ENCODE measurements at places on chromosomes 12 and 14.

DNA sequence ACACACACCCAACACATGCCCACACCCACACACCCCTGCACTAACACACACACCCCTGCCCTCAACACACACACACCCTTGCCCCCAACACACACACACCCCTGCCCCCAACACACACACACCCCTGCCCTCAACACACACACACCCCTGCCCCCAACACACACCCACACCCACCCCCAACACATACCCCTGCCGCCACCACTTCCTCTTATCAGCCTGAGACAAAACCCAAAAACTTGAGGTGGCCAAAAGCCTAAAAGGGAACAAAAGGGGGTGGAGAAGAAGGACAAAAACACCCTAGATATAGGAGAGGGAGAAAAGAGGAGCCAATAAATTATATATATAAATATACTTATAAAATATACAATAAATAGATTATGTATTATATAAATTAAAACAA is 9.1 kb upstream of the DEGS2 start:
- DNase-seq, result no peak

DNA sequence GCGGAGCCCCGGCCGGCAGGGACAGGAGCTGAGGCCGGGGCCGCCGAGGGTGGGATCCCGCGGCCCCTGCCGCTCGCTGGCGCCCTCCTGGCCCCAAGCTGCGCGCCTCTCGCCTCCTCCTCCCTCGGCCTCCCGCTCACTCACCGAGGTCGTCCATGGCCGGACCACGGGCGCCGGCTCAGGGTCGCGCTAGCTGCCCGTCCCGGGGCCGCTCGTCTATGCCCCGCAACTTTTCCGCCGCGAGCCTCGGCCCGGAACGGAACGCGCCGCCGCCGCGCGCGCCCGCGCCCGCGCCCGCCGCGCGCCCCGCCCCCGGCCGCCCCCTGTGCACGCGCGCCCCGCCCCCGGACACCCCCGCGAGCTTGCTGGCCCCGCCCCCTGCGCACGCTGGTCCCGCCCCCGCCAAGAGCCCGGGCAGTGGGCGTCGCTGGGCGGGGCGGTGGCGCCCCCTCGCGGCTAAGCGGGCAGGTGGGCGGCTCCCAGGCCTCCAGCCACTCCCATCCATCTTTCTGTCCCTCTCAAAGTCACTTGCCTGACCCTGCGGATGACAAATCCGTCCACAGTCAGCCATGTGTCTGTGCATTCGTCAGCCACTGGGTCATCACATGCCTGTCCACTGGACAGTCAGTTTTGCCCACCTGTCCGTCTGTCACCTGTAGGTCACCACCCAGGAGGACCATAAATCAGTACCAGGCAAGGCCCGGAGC is at the start of gene PXN:
TSS of gene PXN (minus strand) at position 258 of the 707 bp plus-strand sequence. CDS start at position 157, 101 bp downstream.
- peak; percentile 60 for DNase-seq

- DNase-seq, result no peak
These were observed 1.8 kb downstream of the KERA start for GRCh38 chr12:91055976-91056375.

GRCh38 chr14:68124979-68125731 is 305.6 kb downstream of the RAD51B start:
- no peak for DNase-seq

DNA sequence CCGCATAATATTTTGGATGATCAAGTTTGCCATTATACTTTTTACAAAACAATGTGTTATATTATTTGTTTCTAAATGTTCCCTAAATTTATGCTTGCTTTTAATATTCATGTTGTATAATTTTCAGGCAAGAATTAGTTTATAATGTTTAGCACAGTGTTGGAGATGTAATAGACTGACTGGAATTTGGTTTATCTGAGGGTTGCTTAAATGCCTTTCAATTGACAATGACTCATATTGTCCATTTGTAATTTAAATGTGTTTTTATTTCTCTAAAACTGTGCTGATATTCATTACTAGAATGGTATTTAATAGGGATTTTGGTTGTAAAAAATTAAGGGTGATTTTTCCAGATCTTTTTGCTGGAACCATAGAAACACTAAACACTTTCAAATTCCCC is 788.4 kb downstream of the SLC6A15 start:
- DNase-seq, result no peak

DNA sequence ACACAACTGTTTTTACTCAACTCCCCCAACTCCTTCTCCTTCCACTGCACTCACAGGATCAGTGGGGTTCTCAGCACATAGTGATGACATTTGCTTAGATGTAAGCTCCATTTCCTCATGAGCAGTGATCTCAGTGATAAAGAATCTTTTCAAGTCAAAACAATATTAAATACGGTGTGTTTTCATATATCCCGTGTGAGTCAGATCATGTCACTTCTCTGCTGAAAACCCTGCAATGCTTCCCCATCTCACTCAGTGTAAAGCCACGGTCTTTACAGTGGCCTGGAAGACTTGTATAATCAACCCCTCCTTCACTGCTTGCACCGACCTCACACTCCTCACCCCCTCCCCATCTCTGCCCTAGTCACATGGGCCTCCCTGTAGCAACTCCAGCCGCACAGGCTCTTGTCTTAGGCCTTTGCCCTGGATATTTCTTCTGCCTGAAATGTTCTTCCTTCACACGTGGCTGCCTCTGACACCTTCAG is 149.7 kb upstream of the ARHGAP5 start:
- DNase-seq, result peak; percentile 80

- DNase-seq, result peak; percentile 75
These were observed 705 bp upstream of the FLVCR2 start for GRCh38 chr14:75577729-75578101.

- no peak for DNase-seq
These were observed 35.3 kb downstream of the PRKD1 start for GRCh38 chr14:29892327-29892726.

- no peak for DNase-seq
These were observed 772.5 kb upstream of the USP15 start for GRCh38 chr12:61487728-61488127.

- no peak for DNase-seq
These were observed 27.0 kb downstream of the TPCN1 start for GRCh38 chr12:113248051-113248825.

- peak; percentile 96 for DNase-seq
These were observed 5.9 kb downstream of the KRT86 start for GRCh38 chr12:52280319-52280795.

GRCh38 chr14:70254476-70254961 is 65.8 kb upstream of the SLC8A3 start:
- no peak for DNase-seq

DNA sequence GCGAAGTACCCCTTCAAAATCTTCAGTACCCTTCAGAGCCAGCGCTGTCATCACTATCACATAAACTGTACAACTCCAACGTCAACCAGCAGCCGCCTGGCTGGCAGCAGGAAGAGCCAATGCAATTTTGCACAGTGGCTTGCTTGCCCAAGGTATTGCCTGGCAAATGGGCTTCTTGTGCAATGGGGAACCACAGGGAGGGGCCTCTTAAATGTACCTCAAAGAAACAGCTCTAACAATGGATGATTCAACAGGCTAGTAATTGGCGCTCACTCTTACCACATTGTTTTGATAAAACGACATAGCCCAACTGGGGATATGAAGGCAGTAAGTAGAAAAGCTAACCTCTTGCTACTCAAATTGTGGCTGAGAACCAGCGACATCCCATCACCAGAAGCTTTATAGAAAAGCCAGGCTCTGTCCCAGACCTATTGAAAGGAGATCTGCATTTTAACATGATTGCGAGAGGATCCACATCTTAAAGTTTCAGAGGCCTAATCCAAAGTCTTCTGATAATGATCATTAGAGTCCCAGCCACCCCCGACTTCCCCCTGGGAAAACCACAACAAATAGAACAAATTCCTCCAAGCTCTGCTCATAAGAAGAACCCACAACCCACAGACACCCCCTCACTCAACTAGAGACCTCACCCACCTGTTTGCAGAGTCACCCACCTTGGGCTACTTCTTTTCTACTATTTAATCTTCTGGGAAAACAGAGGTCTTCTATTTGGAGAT is 125.3 kb upstream of the HIF1A start:
- DNase-seq, result peak; percentile 92

DNA sequence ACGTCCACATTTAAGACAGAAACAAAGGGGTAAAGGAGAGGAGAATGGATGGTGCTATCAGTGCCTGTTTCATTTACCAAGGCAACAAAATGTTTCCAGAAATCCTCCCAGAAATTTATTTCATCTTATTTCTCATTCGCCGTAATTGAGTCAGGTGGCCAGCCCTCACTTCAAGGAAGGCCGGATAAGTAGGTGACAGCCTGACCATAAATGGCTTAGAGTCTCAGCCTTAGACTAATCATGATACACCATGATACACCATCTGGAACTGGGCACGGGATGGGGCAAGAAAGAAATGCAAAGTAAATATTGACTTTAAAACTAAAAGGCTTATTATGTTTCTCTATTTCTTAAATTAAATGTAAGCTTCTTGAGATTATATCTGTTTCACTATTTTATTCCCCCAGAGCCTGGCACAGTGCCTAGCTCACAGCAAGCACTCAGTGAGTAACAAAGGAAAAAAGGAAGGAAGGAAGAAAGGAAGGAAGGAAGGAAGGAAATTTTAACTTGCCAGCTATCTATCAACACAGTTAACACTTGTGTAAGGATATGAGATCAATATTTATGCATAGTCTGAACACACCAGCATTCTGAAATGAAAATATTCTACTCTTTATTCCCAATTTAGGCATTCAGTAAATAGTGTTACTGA is 106.1 kb upstream of the FSCB start:
- DNase-seq, result no peak

DNA sequence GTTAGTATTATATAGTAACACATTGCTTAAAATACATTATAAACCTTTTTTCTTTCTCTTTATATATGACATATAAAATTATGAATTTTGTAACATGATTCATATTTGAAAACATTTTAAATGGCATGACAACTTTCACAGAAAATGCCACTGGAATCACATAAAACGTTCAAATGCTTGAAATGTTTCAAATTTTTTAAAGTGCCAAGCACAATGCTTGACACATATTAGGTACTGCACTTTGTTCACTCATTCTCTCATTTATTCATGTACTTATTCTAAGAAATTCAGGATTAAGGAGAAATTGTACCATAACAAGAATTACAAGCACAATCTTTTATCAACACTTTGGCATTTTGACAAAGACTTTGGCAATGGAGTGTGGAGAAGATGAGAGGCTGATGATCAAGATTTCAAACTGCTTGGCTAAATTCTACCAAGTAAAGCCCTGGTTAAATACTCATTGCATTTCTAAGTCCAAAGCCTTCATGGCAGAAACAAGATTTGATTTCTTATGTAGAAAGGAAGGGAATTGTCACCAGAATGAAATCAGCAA is 232.2 kb downstream of the C12orf50 start:
- no peak for DNase-seq

DNA sequence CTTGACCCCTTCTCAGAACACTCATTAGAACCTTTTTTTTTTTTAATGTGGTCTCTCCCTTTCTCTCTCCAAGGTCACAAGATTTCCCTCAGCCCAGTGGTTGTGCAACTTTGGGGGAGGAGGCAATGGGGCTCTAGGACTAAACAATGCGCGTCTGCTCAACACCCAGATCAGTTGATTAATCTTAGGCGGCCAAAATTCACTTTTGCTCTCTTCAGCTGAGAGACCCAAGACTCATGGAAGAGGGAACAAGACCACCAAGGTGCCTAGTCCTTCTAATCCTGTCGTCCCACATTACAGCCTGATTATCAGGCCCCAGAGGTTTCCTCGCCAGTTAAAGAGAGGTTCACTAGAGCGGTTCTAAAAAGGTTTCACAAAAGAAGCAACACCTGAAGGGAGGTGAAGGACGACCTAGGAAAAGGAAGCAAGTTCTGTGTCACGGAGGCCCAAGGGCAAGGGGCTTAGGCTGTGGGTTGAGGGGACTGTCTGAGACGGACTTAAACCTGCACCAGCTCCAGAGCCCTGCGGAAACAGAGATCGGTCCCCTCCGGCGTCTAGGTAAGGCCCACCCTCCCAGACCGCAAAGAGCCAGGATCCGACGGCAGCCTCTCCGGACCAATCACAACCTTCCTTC is 824 bp upstream of the TARBP2 start:
- DNase-seq, result peak; percentile 76

- no peak for DNase-seq
These were observed 33.5 kb downstream of the KIF26A start for GRCh38 chr14:104171895-104172294.

- no peak for DNase-seq
These were observed 15.1 kb upstream of the SLC38A2 start for GRCh38 chr12:46387670-46388069.

- DNase-seq, result no peak
These were observed 48.0 kb upstream of the PDZRN4 start for GRCh38 chr12:41140117-41140516.

GRCh38 chr12:5688226-5688625 is 256.3 kb downstream of the NTF3 start:
- DNase-seq, result no peak

DNA sequence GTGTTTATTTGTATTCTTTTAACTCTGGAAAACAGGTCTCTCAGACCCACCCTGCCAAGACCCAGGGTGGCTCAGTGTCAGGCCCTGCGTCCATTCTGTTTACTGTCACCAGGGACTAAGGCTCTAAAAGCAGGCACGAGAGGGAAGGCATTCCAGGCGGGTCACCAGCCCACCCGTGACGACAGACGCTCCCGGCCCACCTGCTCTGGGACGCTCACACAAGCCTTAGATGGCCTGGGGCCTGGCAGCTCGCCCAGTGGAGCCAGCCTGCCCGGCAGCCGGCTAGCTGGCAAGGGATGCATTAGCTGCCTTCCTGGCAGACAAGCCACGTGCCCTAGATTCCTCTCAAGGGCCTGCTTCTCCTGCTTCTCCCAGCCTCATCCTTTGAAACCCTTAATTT is 9.2 kb upstream of the NUAK1 start:
- DNase-seq, result no peak

DNA sequence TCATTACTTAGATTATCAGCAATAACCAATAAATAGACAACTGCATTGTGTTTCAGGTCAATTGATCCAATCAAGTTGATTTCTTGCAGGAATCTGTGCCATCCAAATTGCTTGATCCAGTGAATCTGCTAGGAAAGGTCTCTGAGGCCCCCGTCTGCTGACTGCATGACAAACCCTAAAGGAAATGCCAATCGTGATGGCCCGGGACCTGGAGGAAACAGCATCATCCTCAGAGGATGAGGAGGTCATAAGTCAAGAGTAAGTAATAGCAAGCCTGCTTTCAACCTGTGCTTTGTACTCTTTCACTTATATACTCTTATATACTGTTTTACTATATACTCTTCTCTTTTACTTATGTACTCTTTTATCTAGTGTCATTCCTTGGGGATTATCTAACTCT is 1.9 kb downstream of the TTLL5 start:
- no peak for DNase-seq

- no peak for DNase-seq
These were observed 20.1 kb upstream of the PLEK2 start for GRCh38 chr14:67432050-67432564.

GRCh38 chr14:68408680-68409079 is 384.2 kb downstream of the ZFP36L1 start:
- DNase-seq, result no peak

DNA sequence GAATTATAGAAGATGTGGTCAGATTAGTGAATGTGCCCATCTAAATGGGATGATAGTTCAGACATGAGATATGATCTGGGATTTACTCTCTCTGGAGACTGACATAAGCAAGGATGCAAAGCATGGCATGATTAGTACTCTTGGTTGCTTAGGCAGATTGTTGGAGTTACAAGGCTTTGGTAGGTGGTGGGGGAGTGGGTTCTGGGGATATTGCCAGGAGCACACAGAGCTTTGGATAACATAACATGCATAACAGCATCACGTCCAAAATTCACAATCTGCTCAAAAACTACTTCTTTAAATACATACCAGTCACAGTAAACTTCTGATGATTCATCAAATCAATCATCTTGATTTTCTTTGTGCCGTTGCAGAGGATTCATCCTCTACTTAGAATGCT is 287.4 kb downstream of the ACSS3 start:
- no peak for DNase-seq

GRCh38 chr12:43098766-43099550 is 453.0 kb downstream of the ADAMTS20 start:
- DNase-seq, result no peak

Measured in fibroblast of the conjunctiva (primary cell).